ENCODE measurements at places on chromosomes 11 and 22.

- DNase-seq, result no peak
Observed at GRCh38 chr11:78076733-78077403, 2.8 kb downstream of the NDUFC2 start.

GRCh38 chr11:115653076-115653475 is 148.9 kb upstream of the CADM1 start:
- no peak for DNase-seq

GRCh38 chr11:92709329-92709728 is 260.1 kb upstream of the MTNR1B start:
- no peak for DNase-seq

GRCh38 chr11:92306966-92307510 is 82.4 kb downstream of the FAT3 start:
- DNase-seq, result no peak

DNA sequence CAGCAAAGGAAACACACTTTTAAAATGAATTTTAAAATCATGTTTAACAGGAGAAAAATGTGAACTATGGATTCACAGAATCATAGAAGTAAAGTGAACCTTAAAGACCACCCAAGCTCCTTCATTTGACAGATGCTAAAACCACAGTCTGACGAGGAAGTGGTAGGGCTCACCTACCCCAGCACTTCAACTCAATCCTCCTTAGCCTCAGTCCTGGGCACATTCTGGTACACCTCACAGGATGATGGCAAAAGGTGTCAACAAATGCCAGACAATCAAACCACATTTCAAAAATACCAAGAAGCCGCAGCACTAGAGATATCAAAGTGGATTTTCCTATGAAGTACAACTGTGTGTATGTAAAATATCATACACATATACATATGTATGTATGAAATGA is 43.1 kb downstream of the PITPNB start:
- DNase-seq, result no peak

GRCh38 chr11:68994161-68994893 is 13.5 kb upstream of the MRGPRD start:
- no peak for DNase-seq

GRCh38 chr11:225734-226453 is 10.2 kb downstream of the SIRT3 start:
- DNase-seq, result no peak

GRCh38 chr22:45534339-45535192 is 31.9 kb downstream of the FBLN1 start:
- DNase-seq, result no peak

- DNase-seq, result no peak
Observed at GRCh38 chr11:2529173-2529572, 84.4 kb downstream of the KCNQ1 start.

DNA sequence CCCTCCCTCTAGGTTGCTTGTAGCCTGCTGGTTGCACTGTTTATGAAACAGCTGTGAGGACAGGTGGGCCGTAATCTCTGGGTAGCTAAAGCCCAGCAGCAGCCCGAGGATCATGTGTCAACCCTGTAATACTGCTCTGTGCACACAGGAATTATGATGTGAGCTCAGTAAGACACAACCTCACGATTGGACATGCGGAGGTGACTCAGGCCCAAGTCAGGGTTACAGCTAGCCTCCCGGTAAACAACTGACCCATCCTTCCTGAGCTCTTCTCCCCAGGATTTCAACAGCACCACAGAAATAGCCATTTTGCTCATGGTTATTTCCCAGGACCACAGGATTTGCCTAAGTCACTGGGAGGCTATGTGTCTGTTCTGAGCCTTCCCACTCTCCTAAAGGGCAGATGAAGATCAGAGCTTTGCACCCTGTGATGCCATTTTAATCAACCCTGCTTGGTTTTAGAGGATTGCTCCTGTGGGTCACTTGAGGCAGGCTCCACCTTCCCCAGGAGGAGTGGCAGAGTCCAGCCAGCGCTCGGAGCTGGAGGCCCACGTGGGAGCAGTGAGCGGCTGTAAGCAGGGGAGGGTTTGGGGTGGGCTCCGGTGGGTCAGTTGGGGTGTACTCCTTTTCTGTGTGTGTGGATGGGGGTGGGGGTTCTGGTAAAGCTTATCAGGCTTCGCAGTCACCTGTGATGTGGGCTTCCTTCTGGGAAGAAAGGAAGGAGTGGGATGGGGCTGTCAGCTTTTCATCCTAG is at the start of gene AMPD3:
TSS of gene AMPD3 (plus strand) at position 387 of the 754 bp plus-strand sequence. CDS start 6,256 bp downstream, outside the sequence.
- no peak for DNase-seq

- DNase-seq, result no peak
Observed at GRCh38 chr22:33747576-33748180, 172.6 kb downstream of the LARGE1 start.

- DNase-seq, result no peak
Observed at GRCh38 chr11:27705873-27706820, 5.9 kb upstream of the BDNF start.

GRCh38 chr11:128719556-128719824 is 25.6 kb downstream of the FLI1 start:
- DNase-seq, result no peak

DNA sequence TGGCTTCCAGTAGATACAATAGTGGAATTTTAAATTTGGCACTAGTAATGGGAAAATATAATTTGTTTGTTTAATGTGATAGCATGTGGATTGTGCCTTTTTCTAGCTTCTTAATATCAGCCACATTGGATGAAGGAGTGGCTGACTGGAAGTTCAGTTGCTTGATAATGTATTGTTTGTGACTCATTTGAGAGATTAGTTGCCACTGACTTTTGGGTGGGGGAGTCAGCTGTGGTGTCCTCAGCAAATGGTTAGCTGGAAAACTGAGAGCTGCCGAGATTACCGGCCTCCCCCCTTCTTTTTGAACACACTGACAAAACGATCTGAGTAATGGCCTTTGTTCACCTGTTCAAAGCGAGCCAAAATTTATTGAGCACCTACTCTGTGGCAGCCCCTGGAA is 5.5 kb downstream of the JAM3 start:
- DNase-seq, result no peak

DNA sequence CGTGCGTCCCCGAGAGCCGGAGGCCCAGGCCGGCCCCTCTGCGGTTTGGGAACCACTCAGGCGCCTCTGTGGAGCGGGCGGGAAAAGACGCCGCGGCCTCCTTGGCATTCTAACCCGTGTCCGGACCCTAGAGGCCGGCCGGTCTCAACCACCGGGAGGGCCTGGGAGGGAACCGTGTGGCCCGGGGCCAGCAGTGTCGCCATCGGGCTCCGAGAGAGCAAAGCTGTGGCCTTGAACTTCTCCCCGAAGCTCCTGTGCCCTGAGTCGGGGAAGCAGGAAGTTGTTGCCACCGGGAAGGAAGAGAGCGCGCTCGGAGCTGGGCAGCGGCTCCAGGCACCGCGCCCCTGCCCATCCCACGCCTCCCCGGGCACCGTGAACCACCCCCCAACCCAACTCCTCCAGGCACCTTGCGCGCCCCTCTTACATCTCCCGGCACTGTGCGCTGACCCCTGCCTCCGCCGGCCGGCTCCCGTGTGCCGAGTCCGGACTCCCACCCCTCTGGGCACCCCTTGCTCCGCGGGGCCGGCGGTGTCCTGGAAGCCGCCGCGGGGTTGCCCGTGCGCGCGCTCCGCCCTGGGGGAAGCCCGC is 80.0 kb upstream of the PPARA start:
- DNase-seq, result no peak

- no peak for DNase-seq
Observed at GRCh38 chr11:73323464-73323863, 15.4 kb downstream of the ARHGEF17 start.

DNA sequence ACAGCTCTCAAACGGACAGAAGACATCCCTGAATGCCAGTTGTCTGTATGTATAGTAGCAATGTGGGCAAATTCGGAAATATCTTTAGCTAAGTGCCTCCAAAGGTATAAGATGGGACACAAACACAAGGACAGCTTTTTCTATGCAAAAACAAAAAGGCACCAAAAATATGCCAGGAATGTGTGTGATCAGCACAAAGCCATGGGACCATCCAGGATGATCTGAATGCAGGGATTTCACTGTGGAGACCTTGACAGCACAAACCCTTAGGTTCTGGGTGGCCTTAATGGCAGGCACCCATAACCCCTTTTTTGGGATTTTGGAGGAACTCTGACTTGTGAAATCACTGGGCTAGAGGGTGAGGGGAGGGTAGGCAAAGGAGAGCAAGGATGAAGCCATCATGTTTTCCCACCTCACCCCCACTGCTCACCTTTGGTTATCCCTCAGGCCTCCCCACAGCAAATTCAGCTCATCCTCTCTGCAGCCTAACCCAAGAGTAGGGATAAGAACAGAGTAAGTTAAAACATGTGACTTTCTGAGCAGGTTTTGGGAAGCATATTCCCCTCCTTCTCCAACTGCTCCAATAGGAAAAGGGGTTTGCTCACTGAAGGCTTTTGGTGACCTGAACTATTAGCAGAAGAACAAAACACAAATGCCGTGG is 154.6 kb downstream of the SNX19 start:
- no peak for DNase-seq

DNA sequence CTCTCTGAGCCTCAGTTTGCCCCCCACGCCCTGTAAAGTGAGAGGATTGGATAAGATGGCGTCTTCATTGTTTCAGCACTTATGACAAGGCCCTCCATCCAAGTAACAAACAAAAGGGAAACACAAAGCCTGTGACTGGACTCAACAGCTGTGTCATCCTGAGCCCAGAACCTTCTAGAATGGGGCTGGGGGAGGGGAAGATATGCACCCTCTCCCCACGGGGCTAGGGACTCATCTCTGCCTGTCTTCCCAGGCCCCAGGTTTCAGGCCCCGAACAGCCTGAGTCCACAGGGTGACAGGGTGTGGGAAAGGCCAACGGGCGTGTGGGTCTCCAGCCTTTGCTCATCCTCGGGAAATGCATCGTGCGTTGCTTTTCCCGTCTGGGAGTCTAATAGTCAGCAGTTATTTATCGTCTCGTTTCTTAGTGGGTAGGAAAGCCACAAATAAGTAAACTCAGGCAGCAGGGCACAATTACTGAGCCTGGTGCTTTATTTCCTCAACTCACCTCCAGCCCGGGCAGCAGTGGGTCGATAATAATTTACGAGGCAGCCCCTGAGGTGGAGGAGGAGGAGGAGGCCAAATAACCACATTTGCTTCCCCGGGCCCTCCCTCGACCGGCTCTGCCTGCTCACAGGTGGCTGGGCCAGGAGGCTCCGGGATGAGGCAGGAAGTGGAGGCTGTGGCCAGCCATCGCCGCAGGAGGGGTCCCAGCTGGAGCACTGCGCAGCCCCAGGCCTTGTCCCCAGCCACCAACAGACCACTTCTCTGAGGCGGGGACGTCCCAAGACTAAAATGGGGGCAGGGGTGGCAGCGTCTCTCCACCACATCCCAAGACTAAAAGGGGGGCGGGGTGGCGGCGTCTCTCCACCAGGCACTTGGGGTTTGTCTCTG is 54.4 kb downstream of the FLRT1 start:
- DNase-seq, result no peak

DNA sequence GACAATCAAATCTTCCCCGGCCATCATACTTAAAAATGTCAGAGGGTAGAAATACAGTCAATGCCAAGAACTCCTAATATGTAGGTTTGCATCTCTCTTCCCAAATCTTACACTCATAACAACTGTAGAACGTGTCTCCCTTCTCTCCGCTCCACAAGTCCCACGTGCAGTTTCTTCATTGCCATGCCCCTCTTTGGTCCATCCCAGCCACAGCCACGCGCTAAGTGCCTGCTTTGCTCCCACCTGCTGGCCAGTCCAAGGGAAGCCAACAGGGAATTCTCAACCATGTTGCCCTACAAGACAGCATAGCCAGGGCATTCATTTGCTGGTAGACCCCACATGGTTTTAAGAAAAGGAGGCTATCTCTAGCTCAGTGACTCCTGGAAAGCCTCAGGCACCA is 420.6 kb upstream of the ISX start:
- no peak for DNase-seq

- no peak for DNase-seq
Observed at GRCh38 chr11:92035488-92035887, 189.1 kb upstream of the FAT3 start.

- no peak for DNase-seq
Observed at GRCh38 chr11:10441652-10442503, 13.2 kb upstream of the AMPD3 start.

DNA sequence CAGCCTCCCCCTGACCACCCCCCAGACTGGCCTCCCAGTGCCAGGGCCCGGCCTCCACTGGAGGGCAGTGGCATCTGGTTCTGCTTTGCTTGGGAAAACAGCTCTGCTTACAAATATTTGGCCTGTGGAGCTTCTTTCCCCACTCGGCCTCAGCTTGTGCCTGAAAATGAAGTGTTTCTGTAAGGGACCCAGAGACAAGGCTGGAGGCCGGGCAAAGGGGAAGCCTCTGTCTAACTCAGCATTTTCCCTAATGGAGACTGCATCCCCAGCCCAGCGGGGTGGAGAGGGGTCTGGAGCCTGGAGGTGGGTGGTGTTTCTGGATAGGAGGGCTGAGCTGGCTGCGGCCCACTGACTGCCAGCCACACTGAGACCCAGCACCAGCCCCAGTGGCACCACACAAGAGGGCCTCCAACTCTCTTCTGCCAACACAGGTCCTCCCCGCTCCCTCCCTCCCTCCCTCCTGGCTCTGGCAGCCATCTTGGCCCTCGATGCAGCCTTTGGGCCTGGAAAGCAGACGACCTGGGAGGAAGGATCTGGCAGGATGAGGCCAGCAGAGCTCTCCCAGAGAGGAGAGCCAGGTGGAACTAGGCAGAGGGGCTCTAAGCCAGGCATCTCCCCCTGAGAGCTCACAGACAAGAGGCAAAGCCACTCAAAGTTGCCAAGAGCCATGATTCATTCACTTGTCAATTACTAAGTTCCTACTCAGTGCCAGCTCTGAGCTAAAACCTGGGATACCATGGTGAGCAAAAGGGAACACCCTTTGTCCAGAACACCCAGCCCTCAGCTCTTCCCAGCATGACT is 77.1 kb upstream of the CD82 start:
- DNase-seq, result no peak

DNA sequence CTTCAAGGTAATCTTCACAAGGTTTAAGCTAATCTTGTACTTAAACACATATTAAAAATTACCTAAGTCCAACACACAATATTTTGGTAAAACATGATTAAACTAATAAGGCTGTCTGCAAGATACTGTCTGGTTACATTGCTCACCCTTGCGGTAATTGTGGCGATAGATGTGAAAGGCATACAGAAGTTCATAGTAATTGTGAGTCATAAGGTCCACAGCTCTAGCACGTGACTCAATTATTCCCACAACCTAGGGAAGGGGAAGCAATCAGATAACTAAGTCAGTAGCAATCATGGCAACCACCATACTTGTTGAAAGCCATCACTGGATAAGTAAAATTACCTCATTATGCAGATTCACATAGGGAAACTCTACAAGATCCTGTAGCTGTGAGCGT is 30.5 kb upstream of the FNBP4 start:
- no peak for DNase-seq

GRCh38 chr11:62931499-62932278 is 10.5 kb upstream of the CHRM1 start:
- DNase-seq, result no peak
